ENCODE measurements at places on chromosomes 1 and 21.
A peak's percentile ranks its signal among the peaks of the same experiment; 100 is the strongest.

GRCh38 chr1:244713332-244713731 is 60.4 kb downstream of the DESI2 start:
- no peak for DNase-seq
- no peak overlapping the region for H3K4me3 ChIP-seq
- no peaks in the 10 kb centered on the region for H3K4me1 ChIP-seq
- no peaks in the 10 kb centered on the region for H3K36me3 ChIP-seq
- H3K27me3 ChIP-seq = no peaks in the 10 kb centered on the region

DNA sequence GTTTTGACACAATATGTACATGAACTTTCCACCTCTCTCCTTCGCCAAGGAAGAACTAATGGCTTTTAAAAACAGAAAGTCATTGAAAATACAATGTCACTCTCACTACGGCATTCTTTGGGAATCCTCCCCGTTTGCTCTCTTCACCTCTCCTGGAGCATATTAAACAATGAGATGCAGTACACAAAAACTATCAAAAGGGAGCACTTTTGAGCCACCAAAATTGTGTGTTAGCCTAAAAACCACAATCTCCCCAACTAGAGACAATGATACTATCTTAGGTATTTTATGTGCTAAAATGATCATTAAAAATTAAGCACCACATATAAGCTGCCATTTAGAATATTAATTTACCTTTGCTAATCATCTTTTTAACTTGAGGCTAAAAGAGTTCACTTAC is 425.5 kb downstream of the KCTD3 start:
- no peaks in the 10 kb centered on the region for H3K36me3 ChIP-seq
- H3K27me3 ChIP-seq = no peaks in the 10 kb centered on the region
- no peak overlapping the region for H3K4me3 ChIP-seq
- H3K4me1 ChIP-seq = no peaks in the 10 kb centered on the region

DNA sequence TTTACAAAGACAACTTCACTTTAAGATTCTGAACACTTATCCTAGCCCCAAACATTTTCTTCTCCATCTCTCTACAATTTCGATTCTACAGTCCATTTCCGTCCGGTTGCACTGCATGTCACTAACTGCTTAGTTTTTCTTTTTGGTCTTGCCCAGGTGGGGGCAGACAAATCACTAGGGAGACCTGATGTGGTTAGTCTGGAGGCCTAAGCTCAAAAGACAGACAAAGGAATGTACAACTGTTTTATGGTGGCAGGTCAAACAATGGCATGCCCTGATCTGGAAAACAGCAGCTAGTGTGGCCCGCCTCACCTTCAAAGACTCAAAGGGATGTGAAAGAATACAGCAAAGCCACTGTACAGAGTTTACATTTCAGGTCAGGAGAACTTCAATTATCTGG is 3.8 kb downstream of the ETV3 start:
- H3K36me3 ChIP-seq = peaks cover 67% of the 10 kb centered on the region
- no peak overlapping the region for H3K4me3 ChIP-seq
- no peaks in the 10 kb centered on the region for H3K27me3 ChIP-seq
- H3K4me1 ChIP-seq = peaks cover 16% of the 10 kb centered on the region
- H3K27ac ChIP-seq = no peak overlapping the region

DNA sequence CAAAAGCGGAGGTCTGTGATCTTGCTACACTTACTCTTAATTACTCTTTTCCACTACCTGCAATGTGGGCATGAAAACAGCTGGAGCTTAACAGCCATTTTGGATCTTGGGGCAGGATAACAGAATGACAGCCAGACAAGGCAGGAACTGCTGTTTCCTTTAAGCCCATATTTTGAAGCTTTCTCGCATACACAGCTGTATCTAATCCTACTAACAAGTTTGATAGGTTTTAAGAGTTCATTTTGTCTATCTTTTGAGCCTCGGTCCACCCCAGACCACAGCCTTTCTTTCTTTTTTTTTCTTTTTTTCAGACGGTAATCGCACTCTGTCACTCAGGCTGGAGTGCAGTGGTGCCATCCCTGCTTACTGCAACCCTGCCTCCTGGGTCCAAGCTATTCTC is 42.4 kb upstream of the CRB1 start:
- H3K27ac ChIP-seq = no peak overlapping the region
- no peaks in the 10 kb centered on the region for H3K36me3 ChIP-seq

- H3K27me3 ChIP-seq = no peaks in the 10 kb centered on the region
- DNase-seq = peak; percentile 35
- H3K27ac ChIP-seq = no peak overlapping the region
- H3K4me1 ChIP-seq = no peaks in the 10 kb centered on the region
- no peak overlapping the region for H3K4me3 ChIP-seq
These were observed 40.0 kb upstream of the DHCR24 start for GRCh38 chr1:54926970-54927369.
